Stimulated activated CD4-positive, alpha-beta T cell treated with anti-CD3 and anti-CD28 coated beads, TNF-alpha, amount 100 ng/mL, for 24 hours (primary cell): ENCODE measurements at places on chromosomes 7 and 10.

GRCh38 chr10:2509081-2509531, 558.2 kb upstream of the PFKP start:
- DNase-seq = no peak

- no peak for DNase-seq
Measured at GRCh38 chr7:79998363-79998762, 136.3 kb upstream of the GNAI1 start.

GRCh38 chr7:45171946-45172345, 14.4 kb downstream of the RAMP3 start:
- DNase-seq = no peak

GRCh38 chr10:18713077-18713476, 53.8 kb downstream of the ARL5B start:
- DNase-seq = no peak

GRCh38 chr10:8242295-8242872, 187.9 kb downstream of the GATA3 start:
- no peak for DNase-seq

DNA sequence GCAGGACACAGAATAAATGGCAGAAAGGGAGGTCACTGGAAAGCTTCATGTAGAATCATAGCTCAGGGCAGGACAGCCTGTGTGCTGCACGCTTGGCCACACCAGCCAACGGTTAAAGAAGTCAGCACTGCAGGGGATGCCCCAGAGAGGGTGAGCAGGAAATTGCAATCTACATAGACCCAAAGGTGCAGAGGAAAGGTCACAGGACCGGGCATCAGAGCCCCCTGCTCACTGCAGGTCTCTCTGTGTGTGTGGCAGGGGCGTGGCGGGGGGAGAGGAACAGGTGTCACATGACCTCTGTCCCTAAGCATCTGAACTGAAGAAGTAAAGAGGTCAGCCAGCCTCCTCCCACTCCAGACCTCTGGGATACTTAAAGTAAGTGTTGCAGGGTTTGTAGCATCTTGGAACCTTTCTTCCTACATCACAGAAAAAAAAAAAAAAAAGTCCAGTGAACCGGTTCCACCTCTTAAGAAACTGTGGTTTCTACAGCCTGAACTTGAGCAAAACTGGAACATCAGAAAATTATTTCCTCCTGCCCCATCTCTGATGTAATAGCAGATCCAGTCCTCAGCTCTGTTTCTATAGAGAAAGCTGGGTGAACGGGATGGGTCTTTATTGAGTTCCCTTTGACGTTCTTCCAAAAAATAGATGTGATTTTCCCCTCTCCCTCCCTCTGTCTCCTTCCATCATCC, 64.3 kb downstream of the RGS10 start:
- no peak for DNase-seq

GRCh38 chr7:144414815-144415214, 11.3 kb upstream of the NOBOX start:
- no peak for DNase-seq

GRCh38 chr10:89792187-89792586, 90.8 kb downstream of the KIF20B start:
- no peak for DNase-seq
